Sciatic nerve (tissue), 2 donors: ENCODE measurements at places on chromosomes 7 and 10. TPM values are rescaled to one million over a fixed set of nuclear protein-coding genes. Genes with fewer than 3 reads are reported as not detected.

ACTL6B gene
- not detected for total RNA-seq

SUFU gene
- total RNA-seq: 19.7 TPM

HHEX gene
- total RNA-seq: 15.3 TPM

DGKI gene
- total RNA-seq: 2.3 TPM

DNA sequence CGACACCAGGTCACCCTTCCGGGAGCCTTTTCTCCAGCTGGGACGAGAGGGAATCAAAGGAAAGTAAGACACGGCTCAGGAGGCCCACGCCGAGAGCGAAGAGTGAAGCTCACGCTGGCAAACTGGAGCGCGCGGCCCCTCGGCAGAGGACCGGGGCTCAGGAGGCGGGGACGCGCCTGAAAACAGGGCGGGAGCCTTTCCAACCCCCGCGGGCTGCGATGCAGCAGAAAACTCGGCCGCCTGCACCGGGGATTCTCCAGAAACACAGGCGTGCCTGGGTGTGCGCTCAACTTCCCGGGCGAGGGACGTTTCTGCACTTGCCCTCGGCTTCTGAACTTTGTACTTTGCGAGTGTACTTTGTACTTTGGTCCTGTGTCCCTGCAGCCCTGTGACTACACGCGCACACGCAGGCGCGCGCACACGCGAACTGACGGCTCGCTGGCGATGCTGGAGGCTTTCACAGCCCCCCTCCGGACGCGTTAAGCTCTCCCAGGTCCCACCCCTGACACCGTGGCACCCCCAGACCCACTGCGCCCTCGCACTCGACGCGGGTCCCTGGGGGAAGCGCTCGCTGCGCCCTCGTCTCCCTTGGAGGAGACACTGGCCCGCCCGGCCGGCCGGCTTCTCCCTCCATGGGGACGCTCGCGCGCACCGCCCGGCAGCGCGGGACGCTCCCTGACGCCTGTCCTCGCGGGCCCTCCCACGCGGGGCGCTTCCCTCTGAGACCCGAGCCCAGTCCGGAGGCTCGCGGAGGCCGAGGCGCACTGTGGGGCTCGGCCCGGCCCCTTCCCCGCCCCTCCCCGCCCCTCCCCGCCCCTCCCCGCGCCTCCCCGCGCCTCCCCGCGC, 588 bp upstream of the PAOX start:
- peak; percentile 88 for DNase-seq

DNA sequence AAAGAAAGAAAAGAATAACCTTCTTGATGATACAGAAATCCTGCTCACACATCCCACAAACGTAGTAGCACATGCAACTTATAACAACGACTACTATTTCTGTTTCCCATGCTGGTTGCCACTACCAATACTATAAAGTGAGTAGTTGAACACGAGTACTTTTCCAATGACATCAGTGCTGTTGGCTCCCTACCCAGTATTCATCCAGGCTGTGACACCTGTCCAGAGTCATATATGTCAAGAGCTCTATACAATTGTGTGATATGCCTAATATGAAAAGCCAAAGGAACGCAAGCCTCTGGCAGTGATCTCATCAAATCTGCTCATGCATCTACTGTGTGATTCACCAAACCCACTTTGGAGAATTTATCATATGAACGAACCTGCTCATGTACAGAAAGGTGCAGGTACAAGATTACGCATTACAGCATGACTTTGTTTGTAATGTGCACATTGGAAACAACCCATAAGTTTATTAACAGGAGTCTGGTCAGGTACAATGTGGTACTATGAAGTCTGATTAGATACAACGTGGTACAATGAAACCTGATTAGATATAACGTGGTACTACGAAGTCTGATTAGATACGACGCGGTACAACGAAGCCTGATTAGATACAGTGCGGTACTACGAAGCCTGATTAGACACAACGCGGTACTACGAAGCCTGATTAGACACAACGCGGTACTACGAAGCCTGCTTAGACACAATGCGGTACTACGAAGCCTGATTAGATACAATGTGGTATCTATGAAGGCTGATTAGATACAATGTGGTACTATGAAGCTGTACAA, 5.8 kb upstream of the ITIH5 start:
- no peak for DNase-seq

DNA sequence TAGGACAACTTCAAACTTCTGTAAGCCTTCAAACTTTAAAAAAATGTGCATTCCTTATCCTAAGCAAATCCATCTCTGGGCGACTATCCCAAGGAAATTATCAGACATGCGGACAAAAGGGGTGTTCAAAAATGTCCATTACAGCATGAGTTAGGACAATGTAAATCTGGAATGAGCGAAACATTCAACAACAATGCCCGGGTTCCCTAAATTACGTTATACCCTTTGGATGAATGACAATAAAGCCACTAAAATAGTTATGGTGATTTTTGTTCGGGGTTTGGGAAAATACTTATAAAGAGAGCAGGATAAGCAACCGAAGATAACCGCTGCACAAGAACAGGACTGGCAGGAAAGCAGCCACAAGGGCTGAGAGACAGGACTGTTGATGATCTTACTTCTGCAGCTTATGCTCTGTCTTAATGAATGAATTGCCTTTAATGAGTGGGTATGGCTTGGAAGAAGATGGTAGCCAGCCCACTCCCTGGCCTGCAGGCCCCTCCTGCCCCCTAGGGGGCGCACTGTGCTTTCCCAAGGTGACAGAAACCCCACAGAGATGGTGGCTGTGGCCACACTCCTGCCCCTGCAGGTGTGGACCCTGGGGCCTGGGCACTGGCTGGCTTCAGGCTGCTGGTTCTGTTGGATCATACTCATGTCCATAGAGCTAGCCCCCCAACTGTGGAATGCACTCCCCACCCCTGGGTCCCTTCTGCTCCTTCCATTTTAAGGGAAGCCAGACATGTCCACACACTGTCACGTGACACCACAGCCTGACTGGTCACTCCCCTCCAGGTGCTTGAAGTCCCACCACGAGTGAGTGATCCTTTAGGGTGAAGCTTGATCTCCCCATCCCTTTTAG, 45.0 kb downstream of the ZCCHC24 start:
- DNase-seq: no peak

DNA sequence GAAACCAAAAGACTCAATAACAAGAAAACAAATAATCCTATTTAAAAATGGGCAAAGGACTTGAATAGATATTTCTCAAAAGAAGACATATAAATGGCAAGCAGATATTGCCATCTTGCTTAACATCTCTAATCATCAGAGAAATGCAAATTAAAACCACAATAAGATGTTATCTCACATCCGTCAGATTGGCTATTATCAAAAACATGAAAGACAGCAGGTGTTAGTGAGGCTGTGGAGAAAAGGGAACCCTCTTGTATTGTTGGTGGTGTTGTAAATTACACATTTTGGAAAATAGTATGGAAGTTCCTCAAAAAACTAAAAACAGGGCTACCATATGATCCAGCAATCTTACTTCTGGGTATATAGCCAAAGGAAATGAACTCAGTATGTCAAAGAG, 25.7 kb downstream of the OPALIN start:
- no peak for DNase-seq

GRCh38 chr7:24052572-24053260, 231.3 kb upstream of the NPY start:
- DNase-seq: no peak

GRCh38 chr10:124691002-124691401, 53.2 kb downstream of the FAM53B start:
- no peak for DNase-seq
